ENCODE measurements at places on chromosomes 2 and 18.

DNA sequence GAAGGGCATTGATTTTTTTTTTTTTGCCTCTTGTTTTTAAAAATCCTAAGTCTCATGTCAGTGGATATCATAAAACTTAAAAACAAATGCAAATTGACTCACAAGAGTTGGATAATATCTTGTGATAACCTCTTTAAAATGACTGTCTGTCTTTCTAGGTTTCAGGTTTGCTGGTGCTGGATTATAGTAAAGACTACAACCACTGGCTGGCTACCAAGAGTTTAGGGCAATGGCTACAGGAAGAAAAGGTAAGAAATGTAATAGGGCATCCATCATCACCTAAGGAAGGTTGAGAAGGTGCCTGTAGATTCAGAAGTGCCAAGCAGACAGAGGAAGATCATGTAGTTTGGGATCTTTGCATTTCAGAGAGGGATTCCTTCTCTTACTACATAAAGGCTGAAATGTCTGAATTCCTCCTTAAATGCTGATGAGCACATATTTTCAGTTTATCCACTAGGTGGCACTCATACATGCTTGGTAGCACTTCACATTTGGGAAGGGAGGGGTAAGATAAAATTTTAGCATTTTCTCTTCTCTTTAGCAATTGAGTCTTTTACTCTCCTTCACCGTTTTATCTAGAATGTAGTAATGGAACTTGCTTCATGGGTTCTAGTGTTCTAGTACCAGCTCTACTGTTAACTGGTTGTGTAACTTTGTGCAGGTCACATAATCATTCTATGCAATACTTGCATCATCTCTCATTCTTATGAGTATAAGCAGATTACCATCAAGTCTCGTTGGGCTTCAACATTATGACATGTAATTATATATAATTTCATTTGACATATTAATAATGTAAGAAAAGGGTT, 21.1 kb downstream of the CPS1 start:
- no peak for DNase-seq

DNA sequence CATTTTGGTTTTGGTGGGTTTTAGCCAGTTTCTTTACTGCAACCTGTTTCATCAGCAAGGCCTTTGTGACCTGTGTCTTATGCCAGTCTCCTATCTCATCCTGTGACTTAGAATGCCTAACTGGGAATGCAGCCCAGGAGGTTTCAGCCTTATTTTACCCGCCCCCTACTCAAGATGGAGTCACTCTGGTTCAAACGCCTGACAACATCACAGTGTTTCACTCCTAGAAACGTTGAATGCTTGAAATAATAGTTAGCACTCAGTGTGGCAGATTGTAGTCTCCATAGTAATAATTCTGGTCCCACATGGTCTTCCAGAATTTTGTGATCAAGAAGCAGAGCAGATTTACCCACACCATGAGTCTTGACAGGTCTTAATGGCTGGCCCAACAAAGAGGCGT, 159.0 kb upstream of the TRIB2 start:
- DNase-seq: no peak

DNA sequence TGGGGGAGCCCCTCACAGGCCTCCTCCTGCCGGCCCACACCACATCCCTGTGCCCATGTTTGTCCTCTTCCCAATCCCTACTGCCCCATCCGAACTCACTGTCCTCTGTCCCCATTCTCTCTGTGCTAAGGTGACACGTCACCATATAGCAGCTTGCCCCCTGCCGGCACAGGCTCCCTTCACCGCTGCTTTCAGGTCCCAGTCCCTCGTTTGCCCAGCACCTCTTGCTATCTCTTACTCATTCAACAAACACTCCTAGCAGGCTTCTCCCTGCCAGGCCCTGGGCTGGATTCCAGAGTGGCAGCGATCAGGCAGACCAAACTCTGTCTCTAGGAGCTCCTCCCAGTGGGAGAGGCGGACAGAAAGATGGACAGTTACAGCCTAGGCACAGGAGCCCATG, 74.3 kb downstream of the TFCP2L1 start:
- DNase-seq: no peak

GRCh38 chr2:20484810-20485611, 38.1 kb downstream of the RHOB start:
- no peak for DNase-seq

DNA sequence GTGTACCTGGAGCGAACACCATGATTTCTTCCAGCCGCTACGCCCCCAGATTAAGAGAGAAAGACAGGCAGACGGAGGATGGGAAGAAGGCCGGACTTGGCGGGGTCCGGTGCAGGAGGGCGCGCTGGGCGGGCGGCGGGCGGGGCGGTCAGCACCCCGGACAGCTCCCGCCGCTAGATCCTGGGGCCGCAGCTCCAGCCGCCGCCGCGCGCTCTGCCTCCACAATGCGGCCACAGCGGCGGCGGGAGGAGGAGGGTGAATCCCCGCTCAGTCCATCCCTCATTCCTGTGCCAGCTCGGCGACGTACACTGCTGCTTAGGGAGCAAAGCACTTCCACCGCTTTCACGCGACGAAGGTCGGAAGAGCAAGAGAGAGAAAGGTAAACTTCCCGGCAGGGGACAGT, at the start of gene AKAIN1:
Gene AKAIN1, minus strand, starts transcription at position 226 of the 403 bp plus-strand sequence. Its CDS starts 204 bp downstream, at position 22.
- DNase-seq: no peak

GRCh38 chr2:12661489-12661888, 55.2 kb upstream of the TRIB2 start:
- no peak for DNase-seq

DNA sequence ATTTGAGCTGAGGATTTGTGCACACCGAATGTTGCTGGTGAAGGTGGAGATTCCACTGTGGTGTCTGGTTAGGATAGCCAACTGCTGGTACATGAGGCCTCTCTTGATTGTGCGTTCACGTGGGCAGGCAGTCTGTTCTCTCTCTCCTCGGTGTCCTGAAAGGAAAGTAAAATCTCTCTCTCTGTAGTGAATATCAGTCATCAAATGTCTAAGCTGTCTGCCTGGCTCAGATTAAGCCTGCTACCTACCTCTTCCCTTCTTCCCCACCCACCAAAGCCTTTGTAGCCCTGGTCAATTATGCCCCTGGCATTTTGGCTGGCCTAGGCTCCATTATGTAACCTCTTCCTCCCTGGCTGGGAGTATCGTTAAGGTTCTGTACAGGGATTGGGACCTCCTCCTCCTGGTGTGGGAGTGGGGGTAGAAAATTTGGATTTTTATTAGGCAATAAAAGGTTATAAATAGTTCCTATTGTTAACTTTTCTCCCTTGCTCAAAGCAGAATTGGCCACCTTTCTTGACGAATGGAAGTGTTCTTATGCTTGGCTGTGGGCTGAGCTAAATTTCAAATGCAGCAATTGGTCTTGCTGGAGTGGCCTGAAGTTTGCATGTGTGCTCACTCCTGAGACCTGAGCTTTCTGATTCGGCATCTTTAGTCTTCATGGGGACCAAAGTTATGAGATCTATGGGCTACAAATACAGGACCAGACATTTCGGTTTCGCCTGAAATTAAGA, 148.8 kb downstream of the WDSUB1 start:
- DNase-seq: no peak

DNA sequence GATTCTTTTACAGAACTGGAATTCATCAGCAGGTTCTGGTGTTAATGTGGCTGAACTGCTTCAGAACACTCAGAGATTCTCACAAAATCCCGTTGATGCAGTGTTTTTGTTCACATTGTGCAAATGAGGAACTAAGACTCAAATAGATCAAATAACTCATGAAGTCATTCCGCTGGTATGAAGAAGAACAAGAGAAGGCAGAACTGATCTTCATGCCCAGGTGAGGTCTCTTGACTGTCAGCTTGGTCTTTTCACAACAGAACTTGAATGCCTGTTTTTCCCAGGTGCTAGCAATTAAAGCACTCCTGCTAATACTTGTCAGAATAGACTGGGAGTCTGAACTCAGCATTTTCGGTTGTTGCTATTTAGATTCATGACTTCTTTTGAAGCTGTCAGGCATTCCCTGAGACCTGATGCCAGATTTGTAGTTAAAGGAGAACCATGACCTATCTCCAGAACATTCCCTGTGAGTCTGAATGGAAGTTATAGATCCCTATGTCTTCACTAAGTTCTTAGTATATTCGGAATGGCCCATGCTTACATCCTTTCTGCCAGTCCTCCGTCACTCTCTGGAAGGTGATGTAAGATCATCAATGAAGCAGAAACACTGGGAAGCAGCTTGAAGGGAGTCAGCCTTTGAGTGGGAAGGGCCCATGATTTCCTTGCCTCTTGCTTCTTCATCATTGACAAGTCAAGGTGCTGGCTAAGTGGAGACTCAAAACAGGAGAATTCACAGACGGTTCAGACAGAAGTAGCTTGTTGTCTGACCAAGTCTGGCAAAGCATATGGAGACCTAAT, 155.7 kb downstream of the MTCL1 start:
- DNase-seq: no peak

DNA sequence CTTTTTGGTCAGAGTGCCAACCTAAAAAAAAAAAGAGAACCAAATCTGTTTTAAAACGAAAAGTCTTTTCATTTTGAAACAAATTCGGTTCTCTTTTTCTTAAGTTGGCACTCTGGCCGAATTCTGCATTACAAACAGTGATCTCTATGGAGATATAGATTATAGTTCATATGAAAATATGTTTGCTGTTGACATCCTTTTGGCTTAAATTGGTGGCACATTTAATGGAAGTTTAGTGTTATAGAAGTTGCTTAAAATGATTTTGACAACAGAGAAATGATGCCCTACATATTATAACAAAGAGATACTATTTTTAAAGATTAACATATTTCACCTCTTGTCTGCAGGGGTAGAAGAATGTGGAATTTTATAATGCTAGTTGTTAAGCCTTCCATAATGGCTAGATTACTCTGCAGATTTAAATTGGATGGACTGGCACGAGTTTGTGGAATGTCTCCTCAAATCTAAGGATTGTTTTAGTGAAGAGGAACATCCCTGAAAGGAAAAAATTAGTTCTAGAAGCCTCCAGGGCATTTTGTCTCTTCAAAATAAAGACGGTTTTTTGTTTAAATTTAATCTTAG, 222.9 kb upstream of the CDH2 start:
- no peak for DNase-seq

DNA sequence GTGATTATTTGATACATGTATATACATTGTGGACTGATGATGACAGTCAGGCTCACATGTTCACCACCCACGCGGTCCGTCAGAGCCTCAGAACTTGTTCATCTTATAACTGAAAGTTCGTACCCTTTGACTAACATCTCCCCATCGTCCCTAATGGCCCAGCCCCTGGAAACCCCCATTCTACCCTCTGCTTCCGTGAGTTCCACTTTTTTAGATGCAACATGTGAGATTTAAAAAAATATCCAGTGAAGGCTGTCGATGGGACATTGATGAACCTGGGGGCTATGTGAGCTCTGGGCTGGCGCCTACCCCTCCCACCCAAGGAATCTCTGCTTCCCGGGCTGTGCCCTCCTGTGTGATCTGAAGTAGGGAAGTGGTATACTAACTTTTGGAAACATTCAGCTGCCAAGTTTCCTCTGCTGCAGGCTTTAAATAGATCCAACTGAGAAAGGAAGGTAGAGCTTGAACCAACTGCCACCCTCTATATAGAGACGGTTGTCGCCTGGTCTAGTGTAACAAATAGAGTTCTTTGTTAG, 163.8 kb downstream of the FAM210A start:
- DNase-seq: no peak

DNA sequence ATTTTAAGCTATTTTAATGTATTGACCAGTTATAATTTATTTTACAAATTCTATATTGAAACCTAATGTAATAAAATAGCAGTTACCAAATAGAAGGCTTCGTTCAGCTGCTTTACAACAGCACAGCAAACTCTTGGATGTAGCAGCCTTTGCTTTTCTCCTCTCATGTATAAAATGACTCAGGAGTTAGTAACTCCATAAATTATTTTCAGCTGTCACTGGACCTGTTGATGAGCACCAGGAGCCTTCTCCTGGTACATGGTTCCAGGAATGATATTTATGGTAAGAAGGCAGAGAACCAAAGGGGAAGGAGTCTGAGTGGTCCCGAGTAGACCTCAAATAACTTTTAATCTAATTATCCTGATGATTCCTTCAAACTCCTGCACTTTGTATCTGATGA, 256.4 kb upstream of the NETO1 start:
- DNase-seq: no peak

DNA sequence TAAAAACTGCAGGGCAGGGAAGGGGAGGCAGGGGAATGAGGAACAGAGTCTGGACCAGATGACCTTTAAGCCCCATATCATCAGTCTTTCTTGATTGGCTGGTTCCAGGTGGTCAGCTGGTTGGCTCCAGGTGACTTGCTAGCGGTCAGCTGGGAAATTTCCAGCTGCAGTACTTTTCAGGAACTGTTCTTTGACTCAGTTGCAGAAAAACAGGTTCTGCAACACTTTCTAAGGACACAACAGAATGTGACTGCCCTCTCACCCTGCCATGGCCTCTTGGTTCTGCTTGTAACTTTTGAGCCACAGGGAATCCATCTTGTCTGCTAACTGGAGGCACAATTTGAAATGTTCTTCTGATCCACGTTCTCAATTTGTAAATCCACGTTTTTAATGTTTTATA, 278.3 kb upstream of the LRATD1 start:
- DNase-seq: no peak

DNA sequence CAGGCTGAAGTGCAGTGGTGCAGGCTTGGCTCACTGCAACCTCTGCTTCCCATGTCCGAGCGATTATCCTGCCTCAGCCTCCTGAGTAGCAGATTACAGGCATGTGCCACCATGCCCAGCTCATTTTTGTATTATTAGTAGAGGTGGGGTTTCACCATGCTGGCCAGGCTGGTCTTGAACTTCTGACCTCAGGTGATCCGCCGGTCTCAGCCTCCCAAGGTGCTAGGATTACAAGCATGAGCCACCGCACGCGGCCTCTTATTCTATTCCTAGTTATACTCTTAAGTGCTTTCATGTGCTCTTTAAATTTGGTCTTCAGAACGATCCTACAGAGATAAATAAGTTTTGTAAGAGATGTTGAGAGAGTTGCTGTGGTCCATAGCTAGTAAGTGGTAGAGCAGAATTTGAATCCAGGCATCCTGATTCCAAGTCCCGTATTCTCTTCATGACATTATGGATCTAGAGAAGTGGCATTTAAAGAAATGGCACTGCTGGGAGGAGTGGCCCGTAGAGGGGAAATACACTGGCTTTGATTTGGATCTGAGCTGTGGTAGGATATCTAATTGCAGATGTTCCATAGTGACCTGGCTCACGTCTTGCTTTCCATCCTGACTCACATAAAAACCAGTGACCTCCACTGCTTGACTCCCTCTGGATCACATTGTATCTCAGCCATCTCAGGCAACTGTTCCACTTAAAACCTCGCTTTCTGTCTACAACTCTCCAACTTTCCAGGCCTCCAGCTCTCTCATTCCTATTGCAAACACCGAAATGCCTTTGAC, 22.8 kb upstream of the ME2 start:
- DNase-seq: no peak

- no peak for DNase-seq
Measured at GRCh38 chr2:212730994-212731393, 192.4 kb upstream of the ERBB4 start.

DNA sequence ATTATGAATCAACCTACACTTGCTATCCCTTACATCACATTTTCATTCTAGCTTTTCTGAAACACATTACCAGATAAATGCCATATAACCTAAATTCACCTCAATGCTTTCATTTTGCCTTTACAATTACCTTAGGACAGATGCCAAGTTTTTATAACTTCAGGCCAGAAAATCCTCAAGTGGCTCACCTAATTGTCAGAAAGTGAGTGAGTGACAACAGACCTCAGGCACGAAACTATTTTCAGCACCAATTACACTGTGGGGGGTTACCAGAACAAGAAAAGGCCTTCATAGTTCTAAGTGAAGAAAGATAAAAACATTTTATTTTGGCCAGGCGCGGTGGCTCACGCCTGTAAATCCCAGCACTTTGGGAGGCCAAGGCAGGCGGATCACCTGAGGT, 52.3 kb upstream of the ST8SIA5 start:
- no peak for DNase-seq

All from cerebellar nuclear complex (tissue), 1 donor.